ENCODE measurements at places on chromosomes 1 and 21.
A peak's percentile ranks its signal among the peaks of the same experiment; 100 is the strongest.

DNA sequence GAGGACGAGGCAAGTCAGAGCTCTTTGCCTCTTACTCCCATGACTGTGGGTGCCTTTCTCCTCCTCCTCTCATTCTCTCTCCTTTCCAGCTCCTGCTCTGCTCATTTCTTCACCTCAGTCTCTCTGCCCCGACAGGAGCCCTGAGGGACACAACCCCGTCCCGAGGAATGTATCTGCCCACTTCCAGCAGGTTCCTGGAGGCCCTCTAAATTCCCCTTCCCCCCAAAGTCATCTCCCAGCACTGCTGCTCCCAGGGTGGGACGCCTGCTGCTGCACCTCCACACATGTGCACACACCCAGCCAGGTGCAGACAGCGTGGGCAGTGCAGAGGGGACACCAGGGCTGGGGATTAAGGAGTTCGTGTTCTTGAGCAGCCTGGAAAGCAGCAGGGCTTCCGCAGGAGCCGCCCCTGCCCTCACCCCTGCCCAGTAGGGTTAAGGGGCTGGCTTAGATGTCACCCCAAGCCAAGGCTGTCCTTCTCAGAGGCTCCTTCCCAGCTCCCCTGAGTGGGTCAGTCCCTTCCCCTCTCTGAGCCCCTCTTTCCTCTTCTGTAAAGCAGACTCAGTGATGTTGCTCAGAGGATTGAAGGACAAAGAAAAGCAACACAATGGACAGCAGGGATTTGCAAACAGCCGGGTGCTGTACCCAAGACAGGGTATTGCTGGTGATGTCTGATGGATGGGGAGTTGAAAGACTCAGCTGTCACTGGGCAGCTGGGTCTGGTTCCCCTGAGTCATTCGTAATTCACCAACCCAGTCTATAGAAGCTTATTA lies 346.0 kb downstream of the MATN1 start:
- no peak for DNase-seq

DNA sequence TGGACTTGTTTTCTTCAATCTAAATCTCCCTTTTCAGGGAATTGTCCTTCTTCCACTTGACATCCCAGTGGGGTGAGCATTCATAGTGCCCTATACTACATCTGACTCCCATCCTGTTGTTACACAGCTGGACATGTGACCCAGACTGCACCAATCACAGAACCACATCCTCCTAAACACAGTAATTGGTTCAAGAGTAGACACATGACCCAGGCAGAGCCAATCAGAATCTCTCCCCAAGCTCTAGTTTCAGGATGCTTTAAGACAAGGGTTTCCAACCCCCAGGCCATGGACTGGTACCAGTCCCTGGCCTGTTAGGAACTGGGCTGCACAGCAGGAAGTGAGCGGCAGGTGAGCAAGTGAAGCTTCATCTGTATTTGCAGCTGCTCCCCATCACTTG lies 5.6 kb upstream of the DDOST start:
- DNase-seq = peak; percentile 44

DNA sequence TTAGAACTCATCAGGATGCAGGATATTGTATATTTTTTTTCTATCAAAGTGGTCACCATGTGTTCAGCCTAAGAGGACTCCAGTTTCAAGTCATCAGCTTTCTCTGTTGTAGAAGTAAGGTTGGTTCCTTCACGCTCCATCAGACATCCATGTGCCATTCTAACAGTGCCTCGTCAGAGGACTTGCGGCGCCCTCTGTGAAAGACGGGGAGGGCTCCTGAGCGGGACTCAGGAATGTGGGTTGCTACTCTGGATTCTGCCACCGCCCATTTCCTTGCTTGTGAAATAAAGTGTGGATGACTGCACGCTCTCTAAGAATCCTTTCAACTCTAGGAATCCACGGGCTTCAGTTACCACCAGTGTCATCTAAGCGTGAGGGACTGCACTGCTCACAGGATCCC lies 593.5 kb downstream of the KIF26B start:
- DNase-seq = no peak

- DNase-seq = no peak
These were observed 466.1 kb downstream of the KCNT2 start for GRCh38 chr1:196142111-196142640.

GRCh38 chr1:150551784-150552127 lies 2.5 kb downstream of the ADAMTSL4 start:
- no peak for DNase-seq

DNA sequence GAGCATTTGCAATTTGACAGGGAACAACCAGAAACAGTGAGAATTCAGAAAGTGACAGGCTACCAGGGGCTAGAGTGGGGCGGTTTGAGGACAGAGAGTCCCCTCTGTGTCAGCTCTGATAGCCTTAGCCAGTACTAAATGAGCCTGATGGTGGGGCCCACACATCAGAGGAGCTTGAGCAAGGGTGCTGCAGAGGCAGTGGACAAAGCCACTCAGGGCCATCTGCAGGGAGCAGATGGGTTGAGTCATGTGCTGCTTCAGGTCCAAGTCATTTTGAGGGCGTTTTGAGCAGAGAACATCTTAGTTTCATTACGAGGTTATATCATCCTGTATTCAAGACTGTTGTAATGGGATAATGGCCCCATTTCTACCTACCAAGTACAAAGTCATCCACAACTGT lies 7.7 kb downstream of the LRRC52 start:
- no peak for DNase-seq

- no peak for DNase-seq
These were observed 43.8 kb downstream of the RHBG start for GRCh38 chr1:156412653-156413321.

DNA sequence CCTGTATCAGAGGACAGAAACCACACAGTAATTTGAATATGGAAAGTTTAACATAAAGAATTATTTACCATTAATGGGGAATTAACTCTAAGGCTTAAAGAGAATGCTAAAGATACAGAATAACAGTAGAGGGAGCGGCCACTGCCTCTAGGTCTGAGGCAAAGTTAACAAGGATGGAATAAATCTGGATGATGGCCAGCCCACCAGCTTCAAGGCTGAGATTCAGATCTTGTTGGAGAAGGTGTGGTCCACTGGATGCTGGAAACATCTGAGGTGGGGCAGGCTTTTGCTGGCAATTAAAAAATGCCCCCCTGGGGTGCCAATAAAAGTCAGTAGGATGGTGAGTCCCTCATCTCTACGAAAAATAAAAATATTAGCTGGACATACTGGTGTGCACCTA lies 29.4 kb downstream of the ZMYM4 start:
- no peak for DNase-seq

GRCh38 chr21:45297869-45298268 lies 10.2 kb upstream of the POFUT2 start:
- DNase-seq = no peak

GRCh38 chr1:221824025-221824424 lies 82.1 kb upstream of the DUSP10 start:
- DNase-seq = no peak

GRCh38 chr1:157307491-157307890 lies 169.3 kb upstream of the ETV3 start:
- no peak for DNase-seq

- DNase-seq = peak; percentile 79
These were observed 95.2 kb downstream of the ITPKB start for GRCh38 chr1:226643611-226644540.

DNA sequence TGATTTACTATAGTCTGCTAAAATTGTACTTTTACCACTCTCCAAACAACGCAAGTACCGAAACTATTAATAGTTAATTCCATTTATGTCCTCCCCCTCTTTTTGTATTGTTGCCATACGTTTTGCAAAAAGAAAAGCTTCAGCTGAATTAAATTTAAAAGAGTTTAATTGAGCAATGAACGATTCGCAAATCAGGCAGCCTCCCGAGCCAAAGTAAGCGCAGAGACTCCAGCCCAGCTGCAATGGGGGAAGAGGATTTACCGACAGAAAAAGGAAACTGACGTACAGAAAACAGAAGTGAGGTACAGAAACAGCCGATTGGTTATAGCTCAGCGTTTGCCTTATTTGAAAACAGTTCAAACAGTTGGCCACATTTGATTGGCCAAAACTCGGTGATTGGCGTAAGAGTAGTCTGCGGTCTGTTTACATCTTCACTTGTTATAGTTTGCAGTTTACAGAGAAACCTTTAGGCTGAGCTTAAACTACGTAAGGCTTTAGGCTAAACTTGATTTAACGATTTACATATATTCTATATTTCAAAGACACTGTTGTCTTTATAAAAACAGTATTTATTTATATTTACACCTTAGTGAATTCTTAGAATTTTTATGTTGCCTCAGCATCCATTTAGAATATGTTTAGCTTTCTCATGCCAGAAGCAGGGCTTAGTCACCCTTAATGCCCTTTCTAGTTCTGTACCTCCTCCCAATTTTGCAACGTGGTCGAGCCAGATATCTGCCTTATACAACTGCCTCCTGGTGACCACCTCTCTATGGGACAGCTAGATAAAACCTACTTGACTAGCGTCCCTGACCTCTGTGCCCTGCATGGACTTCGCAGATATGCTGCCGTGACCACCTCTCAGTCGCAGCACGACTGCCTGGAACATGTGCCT lies 23.8 kb downstream of the CR1 start:
- no peak for DNase-seq

DNA sequence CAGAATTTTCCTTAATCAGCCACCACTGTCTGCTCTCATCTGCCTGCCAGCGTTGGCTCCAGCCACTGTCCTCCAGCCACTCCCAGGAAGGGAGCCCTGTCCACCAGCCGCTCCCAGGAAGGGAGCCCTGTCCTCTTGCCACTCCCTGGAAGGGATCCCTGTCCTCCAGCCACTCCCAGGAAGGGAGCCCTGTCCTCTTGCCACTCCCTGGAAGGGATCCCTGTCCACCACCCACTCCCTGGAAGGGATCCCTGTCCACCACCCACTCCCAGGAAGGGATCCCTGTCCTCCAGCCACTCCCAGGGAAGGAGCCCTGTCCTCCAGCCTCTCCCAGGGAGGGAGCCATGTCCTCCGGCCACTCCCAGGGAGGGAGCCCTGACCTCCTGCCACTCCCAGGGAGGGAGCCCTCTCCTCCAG lies 726.5 kb downstream of the PTPRU start:
- no peak for DNase-seq

- peak; percentile 47 for DNase-seq
These were observed 33.5 kb upstream of the C1orf53 start for GRCh38 chr1:197868751-197869489.

DNA sequence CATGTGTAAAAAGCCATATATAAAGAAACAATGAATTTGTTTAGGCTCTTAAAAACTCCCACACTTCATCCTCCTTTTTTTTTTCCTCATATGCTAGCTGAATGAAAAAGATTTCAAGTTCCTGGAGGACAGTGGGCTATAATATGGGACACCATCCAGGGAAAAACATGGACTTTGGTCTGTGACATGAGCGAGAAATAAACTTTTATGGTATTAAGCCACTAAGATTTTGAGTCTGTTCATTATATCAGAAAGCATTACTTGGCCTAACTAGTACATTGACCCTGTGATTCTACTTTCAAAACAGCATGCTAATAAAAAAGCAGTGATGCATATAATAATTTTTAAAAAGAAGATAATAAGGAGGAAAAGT lies 392.3 kb upstream of the CAMK1G start:
- no peak for DNase-seq
